Activated CD4-positive, alpha-beta T cell treated with anti-CD3 and anti-CD28 coated beads for 24 hours (primary cell): ENCODE measurements at places on chromosomes 16 and 17.
A peak's percentile ranks its signal among the peaks of the same experiment; 100 is the strongest.

DNA sequence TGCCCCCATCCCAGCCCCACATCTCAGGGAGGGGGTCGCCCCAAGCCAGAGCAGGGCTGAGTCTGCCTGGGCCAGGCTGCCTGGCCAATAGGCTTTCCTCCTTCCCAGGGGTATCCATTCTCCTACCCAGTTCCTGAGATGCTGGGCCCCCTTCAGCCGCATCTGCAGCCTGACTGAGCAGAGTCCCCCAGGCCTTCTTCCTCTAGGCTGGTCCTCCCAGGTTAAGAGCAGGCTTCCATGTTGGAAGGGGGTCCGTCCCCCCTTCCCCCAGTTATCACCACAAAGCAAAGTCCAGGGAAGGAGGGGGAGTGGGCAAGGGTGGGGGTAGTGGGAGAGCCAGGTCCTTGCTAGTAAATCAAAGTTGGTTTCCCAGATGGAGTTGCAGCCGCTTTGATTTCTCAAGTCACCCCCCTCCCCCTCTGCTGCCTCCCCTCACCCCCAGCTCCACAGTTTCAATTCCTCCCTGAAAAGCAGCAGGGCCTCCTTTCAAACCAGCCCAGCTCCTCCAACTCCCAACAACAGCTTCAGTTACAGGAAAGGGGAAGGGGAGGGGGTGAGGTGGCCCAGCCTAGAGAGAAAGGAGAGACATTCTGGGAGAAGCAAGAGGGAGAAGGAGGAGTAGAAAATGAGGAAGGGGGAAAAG lies 9.5 kb upstream of the FZD2 start:
- DNase-seq = no peak

DNA sequence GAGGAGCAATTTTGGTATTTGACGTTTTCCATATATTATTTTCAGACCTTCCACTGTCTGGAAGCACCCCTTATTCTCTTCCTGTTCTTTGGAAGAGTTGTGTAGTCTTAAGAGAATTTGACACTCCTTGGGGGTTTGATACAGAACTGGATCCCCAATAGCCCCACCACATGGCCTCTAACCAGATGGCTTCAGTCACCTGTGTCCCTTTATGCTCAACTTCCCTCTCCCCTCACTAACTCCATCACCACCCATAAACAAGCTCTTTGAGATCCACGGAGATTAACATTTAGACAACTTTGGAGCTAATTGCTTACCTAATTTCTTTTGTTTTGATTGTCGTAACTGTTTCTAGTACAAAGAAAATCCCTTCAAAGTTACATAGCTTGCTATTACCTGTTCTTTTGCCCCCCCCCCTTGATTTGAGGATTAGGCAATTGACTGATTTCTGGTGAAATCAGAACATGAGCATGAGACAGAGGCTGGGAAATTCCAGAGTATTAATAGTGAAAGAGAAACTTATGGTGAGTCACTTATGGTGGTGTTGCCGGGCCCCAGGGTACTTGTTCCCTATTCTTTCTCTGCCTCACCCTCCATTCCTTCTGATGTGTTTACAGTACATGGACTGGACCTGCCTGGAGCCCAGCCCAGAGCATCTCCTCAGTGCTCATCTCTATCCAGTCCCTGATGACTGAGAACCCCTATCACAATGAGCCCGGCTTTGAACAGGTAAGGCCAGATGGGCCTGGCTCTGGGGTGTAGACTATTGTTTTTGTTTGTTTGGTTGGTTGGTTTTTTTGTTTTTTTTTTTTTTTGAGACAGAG lies 7.5 kb downstream of the UBE2Z start:
- DNase-seq = peak; percentile 57

DNA sequence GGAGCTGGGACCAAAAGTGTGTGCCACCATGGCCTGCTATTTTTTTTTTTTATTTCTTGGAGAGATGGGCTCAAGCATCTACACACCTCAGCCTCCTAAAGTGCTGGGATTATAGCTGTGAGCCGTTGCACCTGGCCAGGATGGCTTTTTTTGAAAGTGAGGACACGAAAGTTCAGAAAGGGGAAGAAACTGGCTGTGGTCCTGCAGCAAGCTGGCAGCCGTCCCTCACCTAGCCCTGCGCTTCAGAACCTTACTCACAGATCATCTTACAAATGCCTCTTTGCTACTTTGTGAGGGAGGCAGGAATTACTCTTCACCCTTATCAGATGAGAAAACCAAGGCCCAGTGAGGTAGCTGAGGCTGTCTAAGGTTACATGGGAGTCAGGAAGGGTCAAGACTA lies 4.5 kb upstream of the PPY start:
- DNase-seq = no peak

DNA sequence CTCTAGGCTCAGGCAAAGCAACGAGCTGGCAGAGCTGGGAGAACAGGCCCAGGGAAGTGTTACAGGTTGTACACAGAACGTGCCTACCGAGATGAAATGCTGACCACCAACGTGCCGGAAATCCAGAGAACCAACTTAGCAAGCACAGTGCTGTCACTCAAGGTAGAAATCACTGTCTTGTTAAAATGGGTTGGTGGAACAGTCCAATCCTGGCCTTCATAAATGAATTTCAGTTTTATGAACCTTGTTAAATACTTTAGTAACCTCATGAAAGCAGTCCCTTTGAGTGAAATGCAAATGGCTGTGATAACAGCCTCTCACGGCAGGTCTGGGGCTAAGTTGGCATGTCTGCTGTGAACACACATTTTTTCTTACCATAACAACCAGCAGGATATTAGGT lies 29.0 kb downstream of the ETV4 start:
- no peak for DNase-seq

DNA sequence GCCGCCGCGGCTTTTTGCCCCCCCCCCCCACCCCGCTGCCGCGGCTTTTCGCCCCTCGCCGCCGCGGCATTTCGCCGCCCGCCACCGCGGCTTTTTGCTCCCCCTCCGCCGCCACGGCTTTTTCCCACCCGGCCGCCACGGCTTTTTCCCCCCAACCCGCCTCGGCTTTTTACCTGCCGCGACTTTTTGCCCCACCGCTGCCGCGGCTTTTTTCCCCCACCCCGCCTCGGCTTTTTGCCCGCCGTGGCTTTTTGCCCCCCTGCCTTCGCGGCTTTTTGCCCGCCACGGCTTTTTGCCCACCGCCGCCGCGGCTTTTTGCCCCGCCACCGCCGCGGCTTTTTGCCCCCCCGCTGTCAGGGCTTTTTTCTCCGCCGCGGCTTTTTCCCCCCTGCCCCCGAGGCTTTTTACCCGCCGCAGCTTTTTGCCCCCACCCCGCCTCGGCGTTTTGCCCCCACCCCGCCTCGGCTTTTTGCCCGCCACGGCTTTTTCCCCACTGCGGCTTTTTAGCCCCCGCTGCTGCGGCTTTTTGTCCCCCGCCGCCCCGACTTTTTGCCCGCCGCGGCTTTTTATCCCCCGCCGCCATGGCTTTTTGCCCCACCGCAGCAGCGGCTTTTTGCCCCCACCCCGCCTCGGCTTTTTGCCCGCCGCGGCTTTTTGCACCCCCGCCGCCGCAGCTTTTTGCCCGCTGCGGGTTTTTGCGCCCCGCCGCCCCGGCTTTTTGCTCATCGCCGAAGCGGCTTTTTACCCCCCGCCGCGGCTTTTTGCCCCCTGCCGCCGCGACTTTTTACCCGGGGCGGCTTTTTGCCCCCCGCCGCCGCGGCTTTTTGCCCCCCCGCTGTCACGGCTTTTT lies 527.8 kb upstream of the WSB1 start:
- DNase-seq = no peak

- DNase-seq = no peak
These were observed 5.3 kb upstream of the WSCD1 start for GRCh38 chr17:6064868-6065267.

GRCh38 chr17:231966-232807 lies 50.7 kb upstream of the DOC2B start:
- DNase-seq = no peak

- DNase-seq = no peak
These were observed 605.8 kb upstream of the CDH11 start for GRCh38 chr16:65727534-65728137.

- DNase-seq = no peak
These were observed 34.6 kb downstream of the RGS9 start for GRCh38 chr17:65171752-65172151.
